ENCODE measurements at places on chromosomes 3 and 15.
A peak's percentile ranks its signal among the peaks of the same experiment; 100 is the strongest.

DNA sequence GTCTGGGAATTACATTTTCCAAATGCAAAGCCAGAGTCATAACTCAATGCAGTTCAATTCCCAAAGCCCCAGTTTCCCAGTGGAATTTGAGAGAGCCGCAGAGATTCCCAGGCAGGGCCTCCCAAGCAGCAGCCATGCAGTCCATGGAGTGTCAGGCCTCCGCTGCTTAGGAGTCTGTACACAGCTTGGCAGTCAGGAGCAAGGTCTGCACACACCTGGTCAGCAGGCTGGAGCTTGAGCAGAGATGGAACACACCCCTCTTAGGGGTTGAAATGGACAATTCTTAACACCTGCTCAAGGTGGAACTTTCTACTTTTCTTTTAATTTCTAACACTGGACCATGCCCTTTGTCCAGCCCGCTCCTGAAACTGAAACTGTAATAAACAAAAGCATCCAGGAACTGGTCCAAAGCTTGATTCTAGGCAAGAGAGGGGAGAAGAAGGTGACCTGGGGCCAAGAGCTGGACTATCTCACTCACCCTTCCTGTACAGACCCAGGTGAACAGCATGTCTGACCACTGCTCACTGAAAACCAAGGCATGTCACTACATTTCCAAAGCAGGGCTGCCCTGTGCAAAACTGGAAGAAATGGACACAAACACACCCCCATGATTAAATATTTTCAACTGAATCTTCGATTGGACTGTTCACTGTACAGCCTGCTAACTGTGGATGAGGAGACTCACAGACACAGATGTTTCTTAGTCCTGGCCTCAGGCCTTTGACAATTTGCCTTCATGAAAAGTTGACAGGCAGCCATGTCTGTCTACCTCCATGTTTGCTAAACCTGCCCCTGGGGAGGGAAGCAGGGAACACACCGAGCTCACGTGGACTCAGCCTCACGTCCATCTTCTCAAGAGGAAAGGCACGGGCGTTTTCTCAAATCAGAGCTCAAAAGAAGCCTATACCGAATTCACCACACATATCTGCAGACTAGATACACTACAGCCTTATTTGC is 48.6 kb upstream of the DUSP7 start:
- DNase-seq, result no peak

GRCh38 chr3:169827712-169828111 is 15.0 kb upstream of the LRRC34 start:
- no peak for DNase-seq

DNA sequence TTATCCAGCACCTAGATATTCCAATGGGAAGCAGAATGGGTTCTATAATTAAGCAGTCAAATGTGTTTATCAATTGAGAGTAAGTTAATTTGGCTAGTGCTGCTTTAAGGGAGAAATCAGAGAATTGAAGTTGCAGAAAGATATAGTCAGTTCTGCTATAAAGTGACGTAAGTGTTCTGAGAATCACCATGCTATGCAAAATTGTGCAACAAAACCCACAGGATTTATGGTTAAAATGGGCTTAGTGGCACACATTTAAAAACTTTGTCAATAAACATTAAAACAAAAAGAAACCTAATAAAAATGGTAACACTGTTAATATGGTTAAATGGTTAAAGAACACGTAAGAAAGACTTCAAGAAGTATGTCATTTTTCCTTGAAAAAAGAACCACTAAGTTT is 74.5 kb downstream of the TMEM108 start:
- DNase-seq, result no peak

DNA sequence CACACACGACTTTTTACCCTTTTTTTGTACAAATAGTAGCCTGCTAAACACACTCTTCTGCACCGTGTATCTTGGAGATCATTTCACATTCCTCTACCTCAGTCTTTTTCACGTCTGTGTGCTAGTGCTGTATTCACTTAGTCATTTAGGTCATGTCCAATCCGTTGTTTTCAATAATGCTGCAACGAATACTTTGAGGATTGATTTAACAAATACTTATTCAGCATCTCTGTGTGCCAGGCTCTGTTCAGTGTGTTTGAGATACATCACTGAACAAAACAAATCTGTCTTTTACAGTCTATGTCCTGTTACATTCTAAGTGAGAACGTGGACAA is 882 bp downstream of the JMJD7 start:
- no peak for DNase-seq

- no peak for DNase-seq
Measured at GRCh38 chr3:138620431-138620830, 11.9 kb downstream of the FAIM start.

- no peak for DNase-seq
Measured at GRCh38 chr3:32564195-32564594, 6.5 kb downstream of the DYNC1LI1 start.

GRCh38 chr3:69407908-69408307 is 22.0 kb upstream of the FRMD4B start:
- no peak for DNase-seq

- DNase-seq, result no peak
Measured at GRCh38 chr3:115623044-115623868, at the start of gene GAP43. TSS of gene GAP43 (plus strand) at chr3:115623510. CDS start at chr3:115623690, 180 bp downstream.

- no peak for DNase-seq
Measured at GRCh38 chr3:46024131-46024530, 3.2 kb downstream of the XCR1 start.

- DNase-seq, result no peak
Measured at GRCh38 chr3:52038227-52038626, 18.1 kb downstream of the DUSP7 start.

GRCh38 chr3:42547401-42547945 is 34.3 kb downstream of the SEC22C start:
- peak; percentile 49 for DNase-seq

GRCh38 chr3:184366619-184367289 is 5.2 kb downstream of the POLR2H start:
- DNase-seq, result no peak

DNA sequence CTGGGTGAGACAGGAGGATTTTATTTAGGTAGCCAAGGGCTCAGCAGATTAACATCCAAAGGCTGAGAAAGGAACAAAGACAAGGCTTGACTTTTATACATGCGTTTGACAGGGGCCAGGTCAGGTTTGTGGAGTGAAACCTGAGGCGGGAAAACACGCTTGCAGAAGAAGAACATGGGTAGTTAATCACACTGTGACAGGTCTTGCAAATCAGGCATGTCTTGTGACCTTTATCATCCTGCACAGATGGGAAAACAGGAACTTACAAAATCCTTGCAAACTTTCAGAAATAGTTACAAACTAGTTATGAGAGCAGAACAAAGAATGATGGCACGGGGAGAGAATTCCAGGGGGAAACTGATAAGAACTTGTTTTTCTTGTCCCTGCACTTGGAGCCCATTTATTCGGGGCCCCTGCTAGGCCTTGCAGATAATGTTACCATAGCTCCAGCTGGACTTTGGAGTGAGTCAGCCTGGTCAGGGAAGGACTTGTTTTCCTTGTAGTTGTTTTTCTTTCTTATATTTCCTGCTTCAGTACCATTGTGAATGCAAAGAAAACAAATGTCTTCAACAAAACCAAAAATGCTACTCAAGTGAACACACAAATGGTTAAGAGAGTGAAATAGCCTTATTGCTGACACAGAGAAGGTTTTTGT is 965.9 kb upstream of the ROBO1 start:
- no peak for DNase-seq

DNA sequence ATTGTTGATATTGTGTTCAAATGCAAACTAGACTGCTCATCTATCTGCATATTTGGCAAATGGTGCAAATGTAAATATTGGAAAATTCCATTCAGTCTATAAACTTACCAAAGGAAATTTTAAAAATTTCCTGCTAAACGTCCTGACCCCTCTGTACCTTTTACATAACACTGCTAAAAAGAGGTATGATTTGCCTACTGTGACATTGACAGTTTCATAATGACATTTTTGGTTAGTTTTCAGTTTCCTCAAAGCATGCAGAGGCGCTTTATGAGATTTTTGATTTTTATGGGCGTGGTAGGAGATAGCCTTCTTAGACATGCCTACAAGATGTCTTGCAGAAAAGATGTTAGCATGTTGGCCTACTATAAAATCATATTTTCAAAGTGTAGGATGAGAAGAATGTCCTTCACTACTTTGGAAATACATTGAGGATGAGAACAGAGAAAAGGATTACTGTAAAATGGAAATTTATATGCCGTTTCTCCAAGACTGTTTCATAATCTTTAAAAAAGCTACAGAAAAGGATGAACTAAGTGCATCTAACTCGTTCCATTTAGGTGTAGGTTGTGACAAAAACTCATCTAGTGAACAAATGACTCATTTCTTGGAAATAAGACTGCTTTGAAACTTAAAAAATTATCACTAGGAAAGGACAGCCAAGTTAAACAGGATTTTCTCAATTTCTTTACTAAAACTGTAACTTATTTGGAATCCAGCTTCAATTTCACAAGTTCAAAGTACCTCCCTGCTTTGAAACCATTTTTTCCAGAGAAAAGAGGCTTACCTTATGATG is 14.5 kb upstream of the ISLR start:
- no peak for DNase-seq

DNA sequence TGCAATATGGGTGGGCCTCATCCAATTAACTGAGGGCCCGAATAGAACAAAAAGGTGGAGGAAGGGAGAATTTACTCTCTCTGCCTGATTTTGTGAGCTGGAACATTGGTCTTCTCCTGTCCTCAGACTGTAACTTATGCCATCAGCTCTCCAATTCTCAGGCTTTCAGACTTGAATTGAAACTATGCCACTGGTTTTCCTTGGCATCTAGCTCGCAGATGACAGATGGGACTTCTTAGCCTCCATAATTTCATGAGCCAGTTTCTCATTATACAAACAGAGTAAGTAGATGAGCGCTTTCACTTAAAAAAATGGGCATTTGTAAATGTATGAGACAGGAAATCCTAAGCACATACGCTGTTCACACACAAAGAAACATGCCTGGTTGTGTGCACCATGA is 8.7 kb upstream of the PTX3 start:
- no peak for DNase-seq

DNA sequence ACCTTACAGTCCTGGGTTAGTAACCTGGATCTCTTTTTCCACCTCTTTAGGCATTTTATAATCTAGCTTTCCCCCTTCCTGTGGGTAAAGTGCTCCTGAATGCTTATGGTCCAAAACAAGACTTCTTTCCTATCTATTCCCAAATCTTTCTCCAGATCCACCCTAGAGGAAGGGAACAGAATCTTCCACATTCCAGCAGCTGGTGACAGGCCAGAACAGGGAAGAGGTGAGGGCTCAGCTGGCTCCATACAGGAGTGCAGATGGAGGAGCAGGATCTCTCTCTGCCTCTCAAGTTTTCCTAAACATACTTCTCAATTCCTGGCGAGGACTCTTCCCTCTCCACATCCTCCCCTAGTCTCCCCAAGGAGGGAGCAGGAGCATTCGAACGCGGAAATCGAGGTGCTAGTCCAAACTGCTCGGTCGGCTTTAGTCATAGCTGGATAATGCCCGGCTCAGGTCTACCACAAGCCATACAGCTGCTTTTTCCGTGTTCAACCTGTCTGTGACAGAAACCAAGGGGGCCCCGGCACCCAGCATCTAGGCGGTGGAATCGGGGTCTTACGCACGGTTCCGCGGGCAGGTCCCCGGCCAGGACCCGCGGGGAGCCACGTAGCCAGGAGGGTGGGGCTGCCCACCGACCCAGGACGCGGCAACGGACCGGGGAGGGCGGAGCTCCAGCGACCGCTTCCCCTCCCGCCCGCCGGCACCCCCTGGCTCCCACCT is 4.0 kb downstream of the RASSF1 start:
- no peak for DNase-seq

- no peak for DNase-seq
Measured at GRCh38 chr15:35987056-35987455, 441.1 kb upstream of the DPH6 start.

DNA sequence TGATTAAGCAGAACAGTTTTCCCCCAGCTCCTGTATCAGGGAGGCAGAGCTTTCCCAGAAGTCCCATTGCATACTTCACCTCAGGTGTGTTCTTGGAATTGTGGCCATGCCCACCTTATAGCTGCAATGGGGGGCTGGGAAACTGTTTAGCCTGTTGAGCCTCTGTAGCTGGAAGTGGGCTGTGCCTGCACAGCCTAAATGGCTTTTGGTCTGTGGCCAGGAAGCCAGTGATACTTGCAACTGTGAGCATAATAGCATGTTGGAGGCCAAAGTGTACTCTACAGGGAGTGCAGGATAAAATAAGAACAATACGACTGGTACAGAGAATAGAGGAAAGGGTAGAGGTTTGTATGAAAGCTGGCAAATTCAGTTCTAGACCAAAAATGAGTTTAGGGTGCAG is 248.5 kb downstream of the PTPRG start:
- DNase-seq, result no peak

GRCh38 chr3:142174559-142174958 is 25.2 kb upstream of the TFDP2 start:
- DNase-seq, result no peak

- DNase-seq, result no peak
Measured at GRCh38 chr3:72515281-72515680, 333.0 kb downstream of the SHQ1 start.

Measured in activated CD4-positive, alpha-beta T cell treated with anti-CD3 and anti-CD28 coated beads for 24 hours (primary cell).